ENCODE measurements at places on chromosomes 5 and 9.

GRCh38 chr5:143496943-143497342 lies 93.5 kb upstream of the NR3C1 start:
- peak; percentile 58 for DNase-seq

DNA sequence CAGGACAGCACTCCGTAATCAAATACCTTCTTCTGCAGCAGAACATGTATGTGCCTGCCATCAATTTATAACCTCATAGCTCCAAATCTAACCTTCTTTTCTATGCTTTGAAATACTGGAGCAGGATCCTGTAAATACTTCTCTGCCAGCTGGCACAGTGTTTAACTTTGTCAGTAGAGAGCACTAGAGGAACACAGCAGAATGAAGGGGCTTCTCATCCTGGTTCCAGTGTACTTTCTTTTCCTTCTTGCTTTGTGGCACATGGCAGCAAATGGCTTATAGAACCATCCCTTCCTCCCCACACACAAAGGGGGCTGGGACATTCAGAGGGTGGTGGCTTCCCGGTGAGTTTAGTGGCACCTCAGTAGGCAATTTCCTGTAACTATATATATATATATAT lies 3.8 kb upstream of the FBXW11 start:
- DNase-seq = no peak

DNA sequence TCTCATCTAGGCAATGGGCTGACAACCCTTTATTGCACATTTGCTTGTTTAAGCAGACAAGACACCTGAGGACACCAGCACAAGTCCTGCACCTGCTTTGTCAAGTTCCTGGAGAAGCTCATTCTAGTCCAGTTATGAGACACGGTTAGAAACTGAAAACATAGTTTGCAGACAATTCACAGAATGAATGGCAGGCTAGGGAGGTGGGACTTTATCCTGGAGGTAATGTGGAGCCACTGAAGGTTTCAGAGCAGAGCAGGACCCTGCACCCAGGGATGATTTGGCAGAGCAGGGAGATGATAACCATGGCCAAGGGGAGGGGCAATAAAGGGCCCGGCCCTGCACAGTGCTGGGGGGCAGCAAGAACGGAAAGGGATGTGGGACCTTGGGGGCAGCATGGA lies 50.7 kb upstream of the SLC25A51 start:
- no peak for DNase-seq

DNA sequence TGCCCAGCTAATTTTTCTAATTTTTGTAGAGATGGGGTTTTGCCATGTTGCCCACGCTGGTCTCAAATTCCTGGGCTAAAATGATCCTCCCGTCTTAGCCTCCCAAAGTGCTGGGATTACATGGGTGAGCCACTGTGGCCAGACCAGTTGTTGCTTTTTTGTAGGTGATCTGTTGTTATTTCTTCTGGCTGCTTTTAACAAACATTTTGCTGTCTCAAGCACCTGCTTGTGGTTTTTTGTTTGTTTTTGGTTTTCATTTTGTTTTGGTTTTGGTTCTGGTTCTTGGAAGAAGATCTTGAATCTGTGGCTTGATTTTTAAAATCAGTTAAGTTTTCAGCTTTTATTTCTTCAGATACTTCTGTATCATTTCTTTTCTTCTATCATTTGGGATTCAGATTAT lies 21.1 kb downstream of the ERCC6L2 start:
- DNase-seq = no peak

- DNase-seq = peak; percentile 68
Measured at GRCh38 chr5:143023411-143024096, 253.4 kb downstream of the ARHGAP26 start.

- no peak for DNase-seq
Measured at GRCh38 chr5:68458416-68459021, 243.0 kb downstream of the PIK3R1 start.

GRCh38 chr9:96655198-96655851 lies at the start of gene PRXL2C:
Gene PRXL2C (minus strand): TSS chr9:96655317. CDS start chr9:96655281, 36 bp downstream.
- DNase-seq = peak; percentile 52

DNA sequence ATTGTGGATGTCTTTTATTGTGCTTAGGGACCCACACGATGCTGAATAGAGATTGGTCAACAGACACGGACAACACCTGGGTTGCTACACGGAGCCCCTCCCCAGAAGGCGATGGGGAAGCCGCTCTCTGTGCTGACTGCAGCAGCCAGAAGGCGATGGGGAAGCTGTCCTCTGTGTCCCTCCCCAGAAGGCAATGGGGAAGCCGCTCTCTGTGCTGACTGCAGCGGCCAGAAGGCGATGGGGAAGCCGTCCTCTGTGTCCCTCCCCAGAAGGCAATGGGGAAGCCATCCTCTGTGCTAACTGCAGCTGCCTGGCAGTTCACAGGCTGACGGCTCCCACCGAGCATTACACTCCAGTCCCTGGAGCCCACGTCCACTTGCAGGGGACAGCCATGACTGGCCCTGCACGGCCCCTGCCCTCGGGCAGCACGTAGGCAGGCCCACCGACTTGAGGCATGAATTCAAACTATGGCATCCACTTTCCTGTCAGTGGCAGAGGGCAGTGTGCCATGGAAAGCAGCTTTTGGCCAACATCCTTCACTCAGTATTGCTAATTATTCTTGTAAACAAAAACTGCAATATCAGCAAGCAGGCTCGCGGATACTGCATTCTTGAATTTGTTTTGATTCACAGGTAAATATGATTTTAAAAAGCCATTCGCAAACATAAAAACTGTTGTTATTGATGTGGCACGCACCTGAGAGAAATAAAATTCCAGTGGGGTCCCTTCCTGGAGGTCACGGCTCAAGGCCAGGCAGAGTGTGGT lies 48.1 kb upstream of the CLPTM1L start:
- DNase-seq = no peak

- DNase-seq = no peak
Measured at GRCh38 chr9:7970681-7971330, 171.2 kb upstream of the DMAC1 start.

GRCh38 chr9:8351436-8351835 lies 551.9 kb upstream of the DMAC1 start:
- DNase-seq = no peak

DNA sequence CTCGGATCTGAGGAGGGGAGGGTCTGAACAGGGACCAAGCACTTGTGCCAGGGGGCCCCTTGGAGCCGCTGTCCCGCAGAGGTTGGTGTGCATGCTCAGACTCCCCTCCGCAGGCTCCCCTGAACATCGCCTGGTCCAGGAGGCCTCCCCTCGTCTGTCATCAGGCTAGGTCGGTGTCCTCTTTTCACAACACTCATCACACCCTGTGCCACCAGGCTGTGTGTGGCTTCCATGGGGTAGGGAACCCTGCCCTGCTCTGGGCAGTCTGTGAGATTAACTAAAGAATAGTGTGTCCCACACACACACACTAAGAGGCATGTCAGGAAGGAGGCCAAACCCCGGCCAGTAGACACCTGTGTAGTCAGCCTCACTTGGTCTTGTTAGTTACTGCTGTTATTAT lies 119.3 kb downstream of the C5orf15 start:
- no peak for DNase-seq

DNA sequence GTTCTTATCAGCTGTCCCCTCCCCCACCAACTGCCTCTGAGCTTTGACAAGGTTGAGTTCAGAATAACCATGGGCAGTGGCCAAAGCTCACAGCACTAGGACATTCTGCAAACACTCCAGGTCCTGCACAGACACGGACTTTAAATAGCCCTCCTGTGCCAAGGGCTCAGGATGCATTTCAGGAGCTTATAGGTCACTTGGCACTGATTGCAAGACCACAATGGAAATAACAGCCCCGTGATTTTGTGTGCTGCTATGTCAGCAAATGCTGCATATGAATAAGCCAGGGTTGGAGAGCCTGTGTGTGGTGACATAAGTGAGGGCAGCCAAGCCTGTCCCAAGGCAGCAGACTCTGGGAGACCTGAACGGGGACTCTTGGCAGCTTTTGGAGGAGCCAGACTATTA lies 150.7 kb downstream of the DMRT2 start:
- no peak for DNase-seq

GRCh38 chr9:114666401-114666800 lies 8.8 kb upstream of the TEX53 start:
- DNase-seq = no peak

- DNase-seq = no peak
Measured at GRCh38 chr9:90307167-90307833, 335.3 kb downstream of the DIRAS2 start.

DNA sequence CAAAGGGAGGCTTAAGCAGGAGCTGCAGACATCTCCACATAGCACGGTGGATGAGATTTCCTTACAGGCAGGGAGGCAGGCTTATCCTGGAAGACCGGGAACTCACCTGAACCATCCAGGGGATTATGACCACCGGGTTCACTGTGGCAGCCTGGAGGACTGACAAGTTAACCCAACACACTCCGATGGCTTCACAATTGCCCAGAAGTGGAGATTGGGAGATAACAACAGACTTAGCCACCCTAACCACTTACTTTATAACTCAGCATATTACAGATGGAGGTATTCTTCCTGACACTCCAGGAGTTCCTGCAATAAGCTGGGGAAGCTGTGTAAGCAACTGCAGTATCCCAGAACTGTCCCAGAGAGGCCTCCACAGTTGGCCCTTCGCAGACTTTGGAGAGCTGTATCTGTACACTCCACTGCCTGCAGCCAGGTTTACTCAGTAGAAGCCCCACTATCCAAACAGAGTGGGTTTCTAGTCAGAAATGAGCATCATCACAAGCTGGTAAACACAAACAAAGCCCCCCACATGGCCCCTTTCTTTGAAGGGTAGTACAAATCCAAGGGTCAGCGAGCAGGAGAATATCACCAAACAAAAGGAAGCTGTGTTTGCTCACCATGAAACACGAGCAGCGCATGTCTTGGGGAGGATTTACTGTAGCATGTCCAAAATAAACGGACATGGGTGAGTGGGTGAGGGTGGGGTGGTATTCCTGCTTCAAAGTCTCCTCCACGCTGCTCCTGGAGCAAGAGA lies 462.2 kb downstream of the RASEF start:
- no peak for DNase-seq

GRCh38 chr9:91775011-91775707 lies 174.9 kb downstream of the ROR2 start:
- peak; percentile 58 for DNase-seq

DNA sequence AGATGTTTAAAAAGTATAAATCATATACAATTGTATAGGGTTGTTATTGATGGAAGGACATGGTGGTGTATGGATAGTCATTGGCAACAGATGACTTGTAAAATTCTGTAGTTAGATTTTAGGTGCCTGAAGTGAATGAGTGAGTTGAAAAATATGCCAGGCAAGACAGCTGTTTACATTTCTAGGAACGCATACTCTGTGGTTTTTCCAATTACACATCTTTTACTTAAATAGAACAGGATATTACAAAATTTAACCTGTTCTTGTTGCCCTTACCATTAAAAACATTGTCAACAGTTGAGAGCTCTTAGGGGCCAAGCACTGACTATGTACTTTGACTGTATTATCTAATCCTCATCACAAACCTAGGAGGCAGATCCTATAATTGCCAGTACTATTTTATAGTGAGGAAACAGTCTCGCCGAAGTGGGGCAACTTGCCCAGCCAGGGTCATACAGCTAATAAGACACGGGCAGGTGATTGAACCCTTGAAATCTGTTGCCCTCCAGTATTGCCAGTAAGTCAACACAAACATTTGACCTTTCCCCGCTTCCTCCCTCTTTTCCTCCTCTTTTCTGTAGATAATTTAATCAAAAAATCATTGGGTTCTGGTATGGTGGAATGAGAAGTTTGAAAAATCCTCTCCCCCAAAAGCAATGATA lies 88.6 kb downstream of the MACROH2A1 start:
- peak; percentile 91 for DNase-seq

DNA sequence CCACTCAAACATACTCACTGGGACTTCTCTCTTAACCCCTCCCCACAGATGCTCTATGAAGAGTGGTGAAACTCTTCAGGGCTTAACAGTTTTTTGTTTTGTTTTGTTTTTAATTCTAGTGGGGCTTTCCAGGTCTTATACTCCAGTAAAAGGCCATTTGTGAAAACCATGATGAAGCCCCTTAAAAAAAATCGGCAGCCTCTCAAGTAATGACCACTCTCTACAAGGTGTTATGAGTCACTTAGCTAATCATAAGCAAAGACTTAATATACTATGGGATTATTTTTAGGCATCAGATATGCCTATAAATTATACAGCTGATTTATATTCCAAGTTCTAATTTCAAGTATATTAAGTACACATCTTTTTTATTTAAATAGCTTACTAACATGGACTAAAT lies 607.9 kb downstream of the RAB3C start:
- no peak for DNase-seq

GRCh38 chr9:120946259-120946658 lies 19.7 kb upstream of the TRAF1 start:
- DNase-seq = peak; percentile 55

GRCh38 chr5:175685701-175686350 lies 28.0 kb downstream of the HRH2 start:
- DNase-seq = no peak

- DNase-seq = peak; percentile 74
Measured at GRCh38 chr5:56838409-56839039, 23.2 kb downstream of the MAP3K1 start.

GRCh38 chr5:16411235-16411634 lies 54.4 kb downstream of the ZNF622 start:
- peak; percentile 20 for DNase-seq

DNA sequence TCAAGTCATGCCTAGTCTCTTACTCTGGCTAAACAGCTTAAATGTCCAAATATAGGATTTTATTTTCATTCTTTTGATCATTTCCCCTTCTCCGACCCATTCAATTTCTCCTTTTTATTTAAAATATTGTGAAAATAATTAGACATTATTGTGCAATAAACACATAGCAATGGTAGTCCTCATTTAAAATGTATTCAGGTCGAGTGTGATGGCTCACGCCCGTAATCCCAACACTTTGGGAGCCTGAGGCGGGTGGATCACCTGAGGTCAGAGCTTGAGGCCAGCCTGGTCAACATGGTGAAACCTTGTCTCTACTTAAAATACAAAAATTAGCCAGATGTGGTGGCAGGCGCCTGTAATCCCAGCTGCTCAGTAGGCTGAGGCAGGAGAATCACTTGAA lies 26.7 kb downstream of the ADAMTS6 start:
- DNase-seq = no peak

- no peak for DNase-seq
Measured at GRCh38 chr5:34591723-34592122, 64.4 kb upstream of the RAI14 start.

- no peak for DNase-seq
Measured at GRCh38 chr5:51881901-51882300, 498.7 kb downstream of the ISL1 start.

- no peak for DNase-seq
Measured at GRCh38 chr5:99061299-99061698, 132.5 kb upstream of the CHD1 start.

GRCh38 chr9:85115473-85115872 lies 445.9 kb downstream of the NTRK2 start:
- DNase-seq = no peak
